ENCODE measurements at places on chromosomes 12 and 14. TPM values are rescaled to one million over a fixed set of nuclear protein-coding genes. Genes with fewer than 3 reads are reported as not detected.

DNA sequence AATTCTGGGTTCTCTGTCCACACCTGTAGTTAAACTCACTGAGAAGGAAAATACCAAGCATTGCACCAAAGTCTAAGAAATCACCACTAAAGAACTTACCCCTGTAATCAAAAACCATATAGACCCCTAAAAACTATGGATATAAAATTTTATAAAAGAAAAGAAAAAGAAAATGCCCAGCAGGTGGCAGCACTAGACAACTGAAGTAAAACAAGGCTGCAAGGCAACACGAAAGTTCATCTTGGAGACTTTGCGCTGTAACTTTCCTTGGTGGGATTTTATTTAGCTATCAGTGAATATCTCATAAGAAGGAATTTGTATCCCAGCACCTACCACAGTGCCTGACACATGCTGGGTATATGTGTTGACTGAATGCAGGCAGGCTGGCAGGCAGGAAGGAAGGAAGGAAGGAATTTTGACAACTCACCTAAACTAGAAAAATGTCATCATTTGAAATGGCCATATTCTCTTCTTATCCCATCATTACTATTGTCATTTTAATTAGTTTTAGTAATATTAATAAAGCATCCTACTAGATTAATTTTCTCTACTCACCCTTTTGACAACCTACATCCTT lies 68.2 kb upstream of the ETV6 start:
- no peak overlapping the region for H3K27ac ChIP-seq
- no peaks in the 10 kb centered on the region for H3K36me3 ChIP-seq
- DNase-seq, result no peak
- no peaks in the 10 kb centered on the region for H3K27me3 ChIP-seq
- no peak overlapping the region for H3K4me3 ChIP-seq

- H3K27ac ChIP-seq, result peak overlapping the region; percentile 96
- H3K4me1 ChIP-seq, result peaks cover 30% of the 10 kb centered on the region
- no peaks in the 10 kb centered on the region for H3K27me3 ChIP-seq
- DNase-seq, result peak; percentile 61
- H3K36me3 ChIP-seq, result no peaks in the 10 kb centered on the region
- H3K4me3 ChIP-seq, result peak overlapping the region; percentile 41
Measured at GRCh38 chr14:76961631-76962302, 66.7 kb downstream of the IRF2BPL start.

DNA sequence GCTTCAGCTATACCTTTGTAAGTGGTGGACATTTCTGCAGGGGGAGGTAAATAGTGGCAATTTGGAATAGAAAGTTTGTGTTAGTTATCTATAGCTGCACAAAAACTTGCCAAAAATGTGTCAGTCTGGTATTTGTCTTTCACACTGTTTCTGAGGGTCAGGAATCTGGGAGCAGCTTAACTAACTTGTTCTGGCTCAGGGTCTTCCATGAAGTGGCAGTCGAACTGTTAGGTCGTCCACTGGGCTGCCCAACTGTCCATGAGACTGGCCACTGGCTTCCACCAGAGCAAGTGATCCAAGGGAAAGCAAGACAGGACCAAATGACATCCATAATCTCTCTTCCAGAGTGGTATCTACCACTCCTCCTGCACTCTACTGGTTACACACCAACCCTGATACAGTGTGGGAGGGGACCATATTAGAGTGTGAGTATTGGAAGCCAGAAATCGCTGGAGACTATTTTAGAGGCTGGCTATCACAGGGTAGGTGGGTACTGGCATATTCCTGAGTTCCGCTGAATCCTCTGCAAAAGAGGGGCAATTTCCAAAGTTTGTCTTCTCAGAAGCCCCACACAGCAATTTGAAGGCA lies 60.9 kb downstream of the DYRK2 start:
- no peak overlapping the region for H3K27ac ChIP-seq
- no peak overlapping the region for H3K4me3 ChIP-seq
- no peak for DNase-seq
- no peaks in the 10 kb centered on the region for H3K36me3 ChIP-seq
- no peaks in the 10 kb centered on the region for H3K27me3 ChIP-seq
- H3K4me1 ChIP-seq, result no peaks in the 10 kb centered on the region

GRCh38 chr12:31002999-31003398 lies 70.7 kb upstream of the DDX11 start:
- no peak overlapping the region for H3K4me3 ChIP-seq
- peaks cover 3% of the 10 kb centered on the region for H3K4me1 ChIP-seq
- H3K27me3 ChIP-seq, result no peaks in the 10 kb centered on the region
- DNase-seq, result no peak
- no peak overlapping the region for H3K27ac ChIP-seq

DNA sequence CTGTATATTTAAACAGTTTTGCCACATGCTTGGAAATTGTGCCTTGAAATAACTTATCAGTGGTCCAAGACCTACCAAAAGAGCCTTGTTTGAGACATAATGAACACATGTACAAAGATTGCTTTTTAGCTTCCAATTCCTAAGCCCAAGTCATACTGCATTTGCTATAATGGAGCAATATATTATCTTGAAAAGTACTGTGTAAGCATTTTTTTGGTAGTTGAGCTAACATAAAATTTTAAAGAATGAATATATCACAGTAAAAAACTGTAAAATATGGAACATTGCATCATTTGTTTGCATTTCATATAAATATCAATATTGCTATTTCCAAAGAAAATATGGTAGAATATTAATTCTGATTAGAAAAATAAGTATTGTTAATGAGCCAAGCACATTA lies 28.8 kb upstream of the HMGA2 start:
- no peaks in the 10 kb centered on the region for H3K36me3 ChIP-seq
- no peaks in the 10 kb centered on the region for H3K27me3 ChIP-seq
- H3K4me1 ChIP-seq, result no peaks in the 10 kb centered on the region
- no peak overlapping the region for H3K4me3 ChIP-seq
- H3K27ac ChIP-seq, result no peak overlapping the region

DNA sequence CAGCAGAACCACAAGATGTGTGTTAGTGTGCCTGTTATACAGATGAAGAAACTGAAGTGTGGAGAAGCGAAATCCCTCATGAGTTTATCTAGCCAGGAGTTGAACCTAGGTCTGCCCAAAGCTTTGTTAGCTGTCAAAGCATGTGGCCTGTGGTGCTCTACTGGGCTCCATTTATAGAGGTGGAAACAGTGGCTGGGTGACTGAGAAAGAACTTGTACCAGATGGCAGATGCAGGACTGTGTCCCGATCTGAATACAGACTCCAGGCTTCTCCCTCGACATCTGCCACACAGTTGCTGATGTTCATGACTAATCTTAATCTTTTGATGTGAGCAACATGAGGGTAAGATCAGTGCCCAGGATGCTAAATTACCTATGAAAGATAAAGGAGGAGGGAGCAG lies 89.1 kb downstream of the C12orf75 start:
- H3K4me1 ChIP-seq, result no peaks in the 10 kb centered on the region
- H3K36me3 ChIP-seq, result no peaks in the 10 kb centered on the region
- no peak for DNase-seq
- no peak overlapping the region for H3K4me3 ChIP-seq
- H3K27me3 ChIP-seq, result peaks cover 5% of the 10 kb centered on the region

- no peaks in the 10 kb centered on the region for H3K4me1 ChIP-seq
- H3K4me3 ChIP-seq, result no peak overlapping the region
- H3K27me3 ChIP-seq, result no peaks in the 10 kb centered on the region
- H3K36me3 ChIP-seq, result no peaks in the 10 kb centered on the region
- DNase-seq, result no peak
Measured at GRCh38 chr12:70927356-70927755, 6.8 kb upstream of the PTPRR start.

- no peaks in the 10 kb centered on the region for H3K4me1 ChIP-seq
- no peak overlapping the region for H3K4me3 ChIP-seq
- no peaks in the 10 kb centered on the region for H3K36me3 ChIP-seq
- H3K27me3 ChIP-seq, result no peaks in the 10 kb centered on the region
Measured at GRCh38 chr14:46063872-46064271, 587.7 kb downstream of the RPL10L start.

DNA sequence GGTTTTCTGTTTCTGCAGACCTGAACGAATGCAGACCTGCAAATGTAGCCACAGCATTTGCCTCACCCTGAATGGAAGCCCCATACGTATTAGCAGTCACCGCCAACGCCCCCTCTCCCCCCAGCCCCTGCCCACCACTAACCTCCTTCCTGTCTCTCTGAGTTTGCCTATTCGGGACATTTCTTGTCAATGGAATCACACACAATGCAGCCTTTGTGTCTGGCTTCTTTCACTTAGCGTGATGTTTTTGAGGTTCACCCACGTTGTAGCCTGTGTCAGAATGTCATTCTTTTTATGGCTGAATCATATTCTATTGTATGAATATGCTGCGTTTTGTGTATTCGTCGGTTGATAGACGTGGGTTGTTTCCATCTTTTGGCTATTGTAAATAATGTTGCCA lies 178.6 kb downstream of the AACS start:
- H3K27ac ChIP-seq, result no peak overlapping the region
- no peak for DNase-seq
- H3K4me1 ChIP-seq, result peaks cover 12% of the 10 kb centered on the region

DNA sequence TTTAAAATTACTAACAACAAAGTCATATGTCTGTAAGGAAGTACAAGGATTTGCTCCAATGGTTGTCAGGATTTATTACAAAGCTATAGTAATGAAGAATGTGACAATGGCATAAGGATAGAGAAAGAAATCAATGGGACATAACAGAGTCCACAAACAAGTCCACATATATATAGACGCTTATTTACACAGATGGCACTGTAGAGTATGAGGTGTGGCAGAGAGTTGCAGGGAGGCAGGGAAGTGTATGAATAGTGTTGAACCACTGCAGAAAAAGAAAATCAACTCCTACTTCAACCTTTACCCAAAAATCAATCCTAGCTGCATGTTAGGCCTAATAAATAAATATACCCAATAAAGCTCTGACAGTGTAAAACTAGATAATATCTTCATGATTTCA lies 21.3 kb downstream of the SOS2 start:
- no peaks in the 10 kb centered on the region for H3K27me3 ChIP-seq
- H3K27ac ChIP-seq, result no peak overlapping the region
- DNase-seq, result no peak
- H3K4me3 ChIP-seq, result no peak overlapping the region

GRCh38 chr12:94157981-94158411 lies 9.6 kb downstream of the PLXNC1 start:
- H3K27ac ChIP-seq, result peak overlapping the region; percentile 1
- H3K27me3 ChIP-seq, result no peaks in the 10 kb centered on the region
- no peak overlapping the region for H3K4me3 ChIP-seq
- H3K4me1 ChIP-seq, result no peaks in the 10 kb centered on the region
- DNase-seq, result no peak

- no peaks in the 10 kb centered on the region for H3K4me1 ChIP-seq
- peak overlapping the region; percentile 1 for H3K27ac ChIP-seq
- no peaks in the 10 kb centered on the region for H3K27me3 ChIP-seq
- no peaks in the 10 kb centered on the region for H3K36me3 ChIP-seq
Measured at GRCh38 chr14:22448905-22449599, 140.0 kb downstream of the DAD1 start.

DNA sequence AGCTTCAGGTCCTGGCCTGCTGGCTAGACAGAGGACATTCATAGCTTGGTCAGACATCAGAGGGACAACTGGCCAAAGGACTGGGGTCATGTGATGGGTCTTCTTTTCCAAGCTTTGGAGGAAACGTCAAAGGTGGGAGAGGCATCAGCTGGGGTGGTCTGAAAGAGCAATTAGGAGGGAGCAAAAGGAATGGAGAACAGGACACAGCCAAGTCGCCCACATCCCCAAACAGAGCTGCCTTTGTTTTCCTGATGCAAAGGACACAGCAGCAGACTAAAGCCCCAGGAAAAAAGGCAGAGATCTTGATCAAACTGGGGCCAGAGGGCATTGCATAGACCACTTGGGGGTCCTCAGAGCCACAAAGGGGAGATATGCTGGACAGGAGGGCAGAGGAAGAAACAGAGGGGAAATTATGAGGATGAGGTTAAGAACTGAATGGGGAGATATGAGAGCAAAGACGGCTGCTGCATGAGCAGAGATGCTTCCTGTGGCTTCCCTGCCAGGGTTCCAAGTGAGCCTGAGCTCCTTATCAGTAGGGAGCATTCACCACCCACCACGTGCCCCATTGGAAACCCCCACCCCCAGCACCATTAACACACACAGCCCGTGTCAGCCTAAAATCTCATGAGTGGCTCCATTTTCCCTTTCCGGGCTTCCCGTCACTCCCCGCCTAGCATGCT lies 62.4 kb downstream of the ANO2 start:
- no peak overlapping the region for H3K4me3 ChIP-seq
- no peak overlapping the region for H3K27ac ChIP-seq
- H3K36me3 ChIP-seq, result no peaks in the 10 kb centered on the region

- no peak for DNase-seq
- H3K4me1 ChIP-seq, result no peaks in the 10 kb centered on the region
- no peak overlapping the region for H3K4me3 ChIP-seq
- no peaks in the 10 kb centered on the region for H3K36me3 ChIP-seq
- no peak overlapping the region for H3K27ac ChIP-seq
Measured at GRCh38 chr14:22200977-22201605, 387.9 kb downstream of the DAD1 start.

GRCh38 chr14:89144642-89145041 lies 272.4 kb downstream of the FOXN3 start:
- H3K4me3 ChIP-seq, result no peak overlapping the region
- H3K27ac ChIP-seq, result no peak overlapping the region
- no peaks in the 10 kb centered on the region for H3K36me3 ChIP-seq
- no peaks in the 10 kb centered on the region for H3K4me1 ChIP-seq

DNA sequence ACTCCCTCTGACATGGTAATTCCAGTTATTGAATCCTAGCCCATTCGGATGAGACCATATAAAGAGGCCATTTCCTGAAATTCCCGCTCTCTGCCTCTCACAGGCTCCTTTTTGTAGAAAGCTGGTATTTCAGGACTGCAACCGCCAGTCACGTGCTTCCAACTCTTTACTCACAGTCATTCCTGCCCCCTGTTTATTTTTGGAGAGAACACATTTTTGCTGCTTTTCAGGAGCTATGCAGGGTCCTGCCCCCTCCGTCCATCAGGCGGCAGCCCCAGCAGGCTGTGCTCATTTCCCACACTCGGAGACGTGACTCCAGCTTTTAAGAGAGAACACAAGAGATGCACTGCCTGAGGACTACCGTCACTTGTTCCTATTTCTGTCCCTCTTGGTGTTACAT lies 26.8 kb downstream of the IFT43 start:
- H3K4me1 ChIP-seq, result no peaks in the 10 kb centered on the region
- no peaks in the 10 kb centered on the region for H3K27me3 ChIP-seq
- peaks cover 72% of the 10 kb centered on the region for H3K36me3 ChIP-seq

- H3K4me1 ChIP-seq, result no peaks in the 10 kb centered on the region
- H3K4me3 ChIP-seq, result no peak overlapping the region
- H3K36me3 ChIP-seq, result no peaks in the 10 kb centered on the region
- no peak overlapping the region for H3K27ac ChIP-seq
- no peak for DNase-seq
Measured at GRCh38 chr12:65139389-65139788, 18.3 kb upstream of the WIF1 start.

The FGF23 gene
- not detected for total RNA-seq

The FOXG1 gene
- total RNA-seq, result not detected

The P3H3 gene
- 5.9 TPM for total RNA-seq

The PLBD1 gene
- 50.2 TPM for total RNA-seq

The ABHD4 gene
- total RNA-seq, result 45.4 TPM
